ENCODE measurements at places on chromosomes 12 and 14.

- DNase-seq = no peak
These were observed 30.3 kb downstream of the CKB start for GRCh38 chr14:103492156-103492925.

DNA sequence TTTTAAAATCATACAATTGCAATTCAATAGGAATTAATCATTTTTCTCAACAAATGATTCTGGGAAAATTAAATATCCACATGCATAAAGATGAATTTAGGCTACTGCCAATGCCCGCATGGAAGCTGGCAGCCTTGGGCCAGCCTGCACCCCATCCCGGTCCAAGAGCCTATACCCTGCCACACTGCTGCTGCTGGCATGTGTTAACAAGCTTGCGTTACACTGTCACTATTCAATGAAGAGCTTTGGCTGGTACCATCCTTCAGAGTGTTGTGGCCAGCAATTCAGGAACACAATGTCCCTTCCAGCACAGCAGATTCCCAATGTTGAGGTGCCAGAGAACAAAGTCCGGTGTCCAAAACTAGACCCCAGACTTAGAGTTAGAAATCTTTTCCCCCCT lies 13.6 kb upstream of the TAS2R14 start:
- no peak for DNase-seq

GRCh38 chr12:52132754-52133161 lies 53.3 kb downstream of the SMIM41 start:
- peak; percentile 77 for DNase-seq

GRCh38 chr12:111238075-111238734 lies 130.7 kb downstream of the PHETA1 start:
- no peak for DNase-seq

DNA sequence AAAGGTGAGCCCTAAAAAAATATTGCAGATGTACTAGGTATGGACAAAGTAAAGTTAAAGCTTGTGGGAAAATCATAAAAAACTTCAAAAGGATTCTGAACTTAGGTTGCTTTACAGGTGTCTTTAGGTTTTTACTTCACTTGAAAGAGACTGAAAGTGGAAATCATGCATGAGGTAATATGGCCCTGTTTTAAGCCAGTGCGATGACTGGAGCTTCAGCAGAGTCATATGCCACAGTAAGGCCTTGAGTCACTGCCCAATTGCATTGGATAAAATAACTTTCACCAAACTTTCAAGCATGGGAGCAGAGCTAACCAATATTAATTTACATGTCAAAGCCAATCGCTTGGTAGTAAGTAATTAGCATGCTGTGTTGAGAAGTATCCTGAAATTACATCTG lies 63.9 kb upstream of the TMEM260 start:
- DNase-seq = no peak

DNA sequence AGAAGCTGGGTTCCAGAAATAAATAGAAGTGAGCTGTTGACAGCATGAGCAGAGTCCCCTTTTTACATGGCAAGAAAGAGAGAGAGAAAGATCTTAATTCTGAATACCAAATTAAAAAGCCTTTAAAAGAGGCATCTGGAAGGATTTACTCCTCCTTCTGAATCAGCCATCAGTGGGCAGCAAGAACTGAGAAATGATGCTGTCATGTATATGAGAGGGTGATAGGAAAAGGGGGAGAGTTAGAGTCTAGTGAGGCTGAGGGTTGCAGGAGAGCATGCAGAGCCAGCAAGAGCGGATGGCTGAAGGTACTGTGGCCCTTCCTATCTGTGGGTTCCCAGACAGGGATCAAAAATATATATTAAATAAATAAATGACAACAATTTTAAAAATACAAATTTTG lies 34.5 kb upstream of the GNG2 start:
- DNase-seq = no peak

GRCh38 chr12:92765871-92766270 lies 63.1 kb downstream of the PLEKHG7 start:
- DNase-seq = no peak

DNA sequence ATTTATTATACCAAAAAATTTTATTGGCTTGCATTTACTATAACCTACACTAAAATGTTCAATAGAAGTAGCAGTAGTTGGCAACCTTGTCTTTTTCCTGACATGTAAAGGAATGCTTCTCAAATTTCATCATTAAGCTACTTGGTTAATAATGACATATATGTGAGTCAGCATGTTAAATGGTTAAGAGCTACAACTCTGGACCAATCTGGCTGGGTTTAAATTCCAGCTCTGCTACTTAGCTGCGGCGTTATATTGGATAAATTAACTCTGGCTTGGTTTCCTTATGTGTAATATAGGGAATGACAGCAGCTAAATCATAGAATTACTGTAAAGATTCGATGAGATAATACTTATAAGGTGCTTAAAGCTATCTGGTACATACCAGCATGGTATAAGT lies 53.7 kb upstream of the OTOGL start:
- DNase-seq = no peak

GRCh38 chr14:102516531-102517391 lies 7.2 kb upstream of the ANKRD9 start:
- DNase-seq = peak; percentile 12

- DNase-seq = no peak
These were observed 66.2 kb upstream of the OVCH1 start for GRCh38 chr12:29563636-29564035.

DNA sequence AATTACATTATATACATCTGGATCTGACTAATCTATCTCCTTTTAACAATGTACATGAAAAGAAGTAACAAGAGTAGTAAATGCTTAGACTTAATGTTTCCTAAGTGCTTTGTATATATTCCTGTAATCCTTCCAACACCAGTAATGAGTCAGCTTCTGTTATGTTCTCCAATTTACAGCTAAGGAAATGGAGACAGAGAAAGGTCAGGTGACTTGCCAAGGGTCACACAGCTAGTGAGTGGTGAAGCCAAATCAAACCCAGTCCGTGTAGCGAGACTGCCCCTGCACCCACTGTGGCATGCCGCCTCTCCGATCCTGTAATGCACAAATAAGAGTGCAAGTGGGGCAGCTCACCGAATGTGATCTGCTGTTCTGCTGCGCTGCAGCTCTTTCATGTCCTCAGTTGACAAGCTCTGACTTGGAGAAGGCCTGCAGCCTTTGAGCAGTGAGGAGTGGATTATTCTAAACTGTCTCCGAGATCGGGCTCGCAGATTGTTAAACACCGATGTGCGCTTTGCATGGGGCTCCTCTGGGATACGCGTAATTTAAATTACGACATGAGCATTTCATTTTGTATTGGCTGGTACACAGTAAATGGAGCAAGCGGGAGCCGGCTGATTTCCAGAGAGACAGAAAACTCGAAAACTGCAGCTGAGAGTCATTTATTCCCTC lies 65.1 kb upstream of the KTN1 start:
- no peak for DNase-seq

GRCh38 chr14:50770586-50770985 lies 60.4 kb downstream of the NIN start:
- DNase-seq = no peak

- DNase-seq = no peak
These were observed 1063.8 kb downstream of the BCL11B start for GRCh38 chr14:98208211-98208611.

DNA sequence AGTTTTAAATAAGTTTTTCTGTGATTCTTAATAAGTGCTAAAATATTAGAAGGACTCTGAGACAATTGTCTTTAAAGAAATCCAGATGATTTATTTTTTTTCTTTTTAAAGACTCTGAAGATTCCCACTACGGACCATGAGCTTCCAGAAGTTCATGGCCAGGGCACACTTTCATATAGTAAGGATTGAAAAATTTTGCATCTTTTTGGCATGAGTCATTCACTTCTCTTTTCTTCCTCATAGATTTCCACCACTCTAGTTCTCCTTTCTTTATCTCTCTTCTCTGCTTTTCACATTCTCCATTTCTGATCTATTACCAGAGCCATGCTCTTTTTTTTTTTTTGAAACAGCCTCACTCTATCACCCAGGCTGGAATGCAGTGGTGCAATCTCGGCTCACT lies 385.8 kb downstream of the FLRT2 start:
- no peak for DNase-seq

- DNase-seq = no peak
These were observed 12.1 kb downstream of the SIRT4 start for GRCh38 chr12:120314220-120314619.

DNA sequence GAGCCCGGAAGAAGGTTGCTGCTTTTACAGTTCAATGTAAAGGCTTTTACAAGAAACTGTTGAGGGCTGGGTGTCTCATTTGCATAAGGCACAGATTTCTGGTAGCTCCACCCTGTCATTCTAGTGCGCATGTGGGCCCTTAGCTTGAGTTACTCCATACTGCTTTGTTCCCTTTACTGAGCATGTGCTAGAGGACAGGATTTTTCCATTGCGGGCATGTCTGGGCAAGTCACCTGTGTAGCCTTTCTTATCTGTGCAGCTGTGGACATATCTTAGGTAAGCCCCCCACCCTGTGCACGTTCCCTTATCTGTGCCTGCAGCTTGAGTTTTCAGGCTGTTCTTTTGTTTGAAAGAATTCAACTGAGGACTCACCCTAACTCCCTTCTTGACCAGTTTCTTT lies 56.2 kb upstream of the ARHGAP5 start:
- DNase-seq = no peak

DNA sequence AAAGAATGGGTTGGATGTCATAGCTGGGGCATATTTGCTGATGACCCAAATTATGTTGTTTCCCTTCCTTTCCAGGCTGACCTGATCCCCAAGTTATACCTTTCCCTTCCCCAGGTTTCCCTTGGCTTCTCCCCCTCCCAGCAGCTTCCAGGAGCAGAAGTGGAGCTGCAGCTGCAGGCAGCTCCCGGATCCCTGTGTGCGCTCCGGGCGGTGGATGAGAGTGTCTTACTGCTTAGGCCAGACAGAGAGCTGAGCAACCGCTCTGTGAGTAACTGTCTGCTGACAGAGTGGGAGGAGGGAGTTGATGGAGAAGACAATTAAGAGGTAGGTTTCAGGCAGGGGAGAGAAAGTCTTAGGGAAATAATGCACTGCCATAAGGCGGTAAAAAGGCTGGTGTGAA lies 25.0 kb downstream of the A2ML1 start:
- DNase-seq = peak; percentile 44

DNA sequence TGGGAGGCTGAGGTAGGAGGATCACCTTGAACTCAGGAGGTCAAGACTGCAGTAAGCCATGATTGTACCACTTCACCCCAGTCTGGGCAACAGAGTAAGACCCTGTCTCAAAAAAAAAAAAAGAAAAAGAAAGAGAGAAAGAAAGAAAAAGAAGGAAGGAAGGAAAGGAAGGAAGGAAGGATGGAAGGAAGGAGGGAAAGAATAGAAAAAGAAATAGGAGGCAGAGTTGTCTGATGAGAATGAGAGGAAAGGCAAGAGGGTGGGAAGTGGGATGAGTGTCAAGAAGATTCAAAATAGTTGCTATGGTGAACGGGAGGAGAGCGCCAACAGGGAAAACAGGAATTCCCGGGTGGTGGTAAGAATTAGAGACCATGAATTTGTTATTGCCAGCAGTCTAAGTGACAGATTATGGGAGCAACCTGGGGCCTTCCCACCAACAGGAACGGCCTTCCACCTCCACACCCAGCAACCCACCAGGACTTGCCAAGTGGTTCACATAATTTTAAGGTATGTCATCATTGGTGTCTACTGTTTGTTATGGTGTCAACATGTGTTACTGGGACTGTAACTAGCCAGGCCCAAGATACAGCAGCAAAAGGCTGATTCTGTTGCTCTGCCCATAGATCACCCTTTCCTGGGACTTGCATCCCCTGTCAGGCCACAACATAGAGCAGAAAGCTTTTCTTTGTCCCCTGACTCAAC lies 36.1 kb upstream of the C12orf76 start:
- DNase-seq = no peak

- no peak for DNase-seq
These were observed 77.2 kb downstream of the BAZ1A start for GRCh38 chr14:34797747-34798583.

GRCh38 chr14:45785240-45785639 lies 532.2 kb upstream of the MIS18BP1 start:
- DNase-seq = no peak

DNA sequence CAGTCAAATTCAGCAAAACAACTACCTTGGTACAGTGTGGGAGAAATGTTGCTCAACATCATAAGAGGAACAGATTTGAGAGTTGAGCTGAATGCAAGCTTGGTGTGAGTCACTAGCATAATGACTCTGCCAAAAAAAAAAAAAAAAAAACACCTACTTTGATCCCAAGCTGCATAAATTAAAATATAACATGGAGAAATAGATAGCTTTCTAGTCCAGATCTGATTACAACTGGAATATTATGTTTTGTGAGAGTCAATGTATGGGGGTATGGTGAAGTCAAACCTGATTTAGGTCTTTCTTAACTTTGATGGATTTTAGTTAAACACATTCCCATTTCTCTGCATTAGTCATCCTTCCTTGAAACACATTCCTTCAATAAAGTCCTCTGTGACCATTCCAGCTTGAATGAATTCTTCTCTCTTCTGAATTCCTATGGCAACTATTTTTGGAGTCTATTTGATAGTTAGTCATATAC lies 188.1 kb downstream of the SLC5A8 start:
- DNase-seq = peak; percentile 30

DNA sequence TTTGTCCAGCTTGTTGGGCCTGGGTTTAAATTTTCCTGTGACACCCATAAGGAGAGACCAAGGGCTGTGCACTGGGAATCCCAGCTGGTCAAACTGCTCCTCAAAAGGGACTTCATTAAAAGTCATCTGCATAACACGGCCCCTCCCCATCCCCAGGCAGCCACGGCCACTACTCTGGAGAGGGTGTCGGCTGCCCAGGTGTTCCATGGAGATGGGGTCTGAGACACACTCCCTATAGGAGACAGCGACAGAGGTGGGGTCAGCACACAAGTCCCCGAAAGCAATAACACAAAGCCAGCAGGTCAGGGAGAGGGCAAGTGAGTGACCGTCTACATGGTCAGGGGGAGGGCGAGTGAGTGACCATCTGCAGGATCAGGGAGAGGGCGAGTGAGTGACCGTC lies 75.6 kb upstream of the BCL11B start:
- no peak for DNase-seq

GRCh38 chr14:100397005-100397404 lies 73.9 kb downstream of the SLC25A47 start:
- DNase-seq = no peak
